ENCODE measurements at places on chromosomes 1 and 21.

- peak; percentile 15 for DNase-seq
These were observed 3.1 kb downstream of the ILDR2 start for GRCh38 chr1:166972193-166972592.

GRCh38 chr1:147757015-147757990, 3.1 kb downstream of the GJA5 start:
- no peak for DNase-seq

DNA sequence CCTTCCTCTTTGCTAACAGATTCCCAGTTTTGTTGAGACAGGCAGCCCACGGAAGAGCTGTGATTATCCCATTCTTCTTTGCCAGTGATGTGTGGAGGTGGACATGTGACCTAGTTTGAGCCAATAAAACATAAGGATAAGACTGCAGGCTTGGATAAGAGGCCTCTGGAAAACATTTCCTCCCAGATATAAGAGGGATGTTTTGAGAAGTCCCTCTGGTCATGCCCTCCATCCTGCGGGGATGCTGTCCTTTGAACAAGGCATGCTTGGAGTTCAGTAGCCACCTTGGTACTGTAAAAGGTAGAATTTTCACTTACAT, 155.7 kb downstream of the TM2D1 start:
- DNase-seq = peak; percentile 64

- no peak for DNase-seq
These were observed 100.2 kb downstream of the SIPA1L2 start for GRCh38 chr1:232529747-232530146.
